ACHN (cell line): ENCODE measurements at places on chromosomes 11 and 22.

DNA sequence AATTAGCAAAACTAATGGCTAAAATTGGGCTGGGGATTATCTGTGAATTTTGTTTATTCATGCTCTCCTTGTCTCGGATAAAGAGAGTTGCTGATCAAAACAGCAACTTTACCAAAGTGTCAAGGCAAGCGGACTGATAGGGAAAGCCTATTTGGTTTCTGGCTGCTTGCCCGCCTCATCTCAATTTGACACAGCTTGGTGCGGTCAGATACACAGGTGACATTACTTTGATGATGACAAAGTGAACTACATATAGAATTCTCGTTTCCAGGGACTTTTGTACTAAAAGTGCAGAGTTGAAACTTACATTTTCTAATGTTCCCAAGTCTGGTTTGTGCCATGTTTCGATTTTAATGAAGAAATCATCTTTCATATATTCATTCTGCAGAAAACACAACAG, 22.8 kb downstream of the PITPNB start:
- no peak for DNase-seq

- no peak for DNase-seq
These were observed 39.1 kb downstream of the SCUBE2 start for GRCh38 chr11:9052316-9052715.

DNA sequence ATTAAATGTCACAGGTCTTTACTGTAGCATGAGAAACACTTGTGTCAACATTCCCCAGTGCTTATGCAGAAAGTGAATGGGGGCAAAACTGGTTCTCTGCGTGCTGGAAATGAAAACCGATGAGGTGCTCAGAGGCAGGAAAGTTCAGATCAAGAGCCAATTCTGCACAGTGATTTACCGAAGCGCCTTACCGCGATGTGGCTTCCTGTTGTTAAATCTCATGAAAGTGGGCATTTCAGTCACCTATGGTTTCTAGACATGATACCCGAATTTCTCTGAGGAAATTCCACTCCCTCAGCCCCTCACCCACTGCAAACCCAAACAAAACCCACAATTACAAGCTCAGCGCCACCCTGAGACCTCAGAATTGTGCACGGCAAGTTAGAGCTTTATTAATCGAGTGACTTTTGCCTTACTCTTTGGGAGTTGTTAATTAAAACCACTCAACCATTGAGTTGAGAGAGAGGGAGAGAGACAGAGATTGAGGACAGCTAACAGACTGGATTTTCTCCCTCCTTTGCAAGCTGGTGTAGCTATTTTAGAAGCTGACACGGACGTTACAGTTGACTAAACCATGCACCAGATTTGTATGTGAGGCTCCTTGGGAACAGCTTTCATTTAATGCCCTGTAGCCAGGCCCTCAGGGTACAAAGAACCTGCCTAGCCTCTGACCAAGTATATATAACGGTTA, 196.4 kb downstream of the DBX1 start:
- DNase-seq = no peak

DNA sequence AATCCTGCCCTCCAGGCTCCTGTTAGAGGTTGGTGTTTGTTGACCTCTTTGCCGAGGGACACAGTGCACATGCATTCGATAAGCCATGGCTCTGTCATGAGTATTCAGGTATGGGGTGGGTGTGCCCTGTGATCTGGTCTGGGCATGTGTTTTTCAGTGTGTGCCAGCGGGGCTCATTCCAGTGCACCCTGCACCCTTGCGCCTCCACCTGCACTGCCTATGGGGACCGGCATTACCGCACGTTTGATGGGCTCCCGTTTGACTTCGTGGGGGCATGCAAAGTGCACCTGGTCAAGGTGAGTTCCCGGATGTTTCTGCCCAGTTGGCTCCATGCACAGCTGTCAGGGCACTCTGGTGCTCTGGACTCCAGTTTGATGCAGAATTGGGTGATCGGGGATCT, 44.2 kb downstream of the OTOG start:
- no peak for DNase-seq

GRCh38 chr22:17999851-18000250, 24.5 kb downstream of the MICAL3 start:
- DNase-seq = no peak

GRCh38 chr22:24901448-24901847, 45.0 kb downstream of the LHFPL7 start:
- DNase-seq = no peak

- peak; percentile 30 for DNase-seq
These were observed 626 bp downstream of the FLRT1 start for GRCh38 chr11:64036087-64037026.

GRCh38 chr11:109424901-109425300, 2.9 kb downstream of the C11orf87 start:
- peak; percentile 7 for DNase-seq

DNA sequence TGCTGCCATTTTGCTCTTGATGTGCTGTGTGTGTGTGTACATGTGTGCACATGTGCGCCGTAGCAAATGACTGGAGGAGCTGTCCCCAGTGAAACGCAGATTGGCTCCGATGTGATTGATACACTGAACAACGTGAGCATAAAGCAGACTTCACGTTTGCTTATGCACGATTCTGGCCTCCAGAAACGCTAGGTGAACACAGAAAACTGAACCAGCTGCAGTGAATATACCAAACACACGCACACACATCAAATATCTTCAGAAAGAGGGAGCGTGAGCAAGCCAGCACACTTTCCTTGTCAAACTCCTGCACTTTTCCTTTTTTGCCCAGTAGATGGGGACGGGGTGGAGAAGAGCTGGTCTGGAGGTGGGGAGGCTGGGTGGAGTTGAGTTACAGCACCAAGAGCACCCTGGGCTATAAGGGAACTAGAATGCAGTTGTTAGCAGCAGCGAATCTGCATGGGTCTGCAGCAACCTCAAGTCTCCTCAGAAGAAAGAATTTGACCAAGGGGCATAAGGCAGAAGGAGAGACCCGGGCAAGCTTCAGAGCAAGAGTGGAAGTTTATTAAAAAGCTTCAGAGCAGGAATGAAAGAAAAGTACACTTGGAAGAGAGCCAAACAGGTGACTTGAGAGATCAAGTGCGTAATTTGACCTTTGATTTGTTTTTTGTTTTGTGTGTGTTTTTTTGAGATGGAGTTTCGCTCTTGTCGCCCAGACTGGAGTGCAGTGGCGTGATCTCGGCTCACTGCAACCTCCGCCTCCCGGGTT, 77.8 kb upstream of the CADM1 start:
- no peak for DNase-seq

GRCh38 chr22:17205432-17205831, 13.8 kb downstream of the ADA2 start:
- DNase-seq = peak; percentile 3

- DNase-seq = no peak
These were observed 7.2 kb downstream of the JAML start for GRCh38 chr11:118217575-118217974.

GRCh38 chr11:117415358-117415896, 87.8 kb downstream of the CEP164 start:
- DNase-seq = no peak

DNA sequence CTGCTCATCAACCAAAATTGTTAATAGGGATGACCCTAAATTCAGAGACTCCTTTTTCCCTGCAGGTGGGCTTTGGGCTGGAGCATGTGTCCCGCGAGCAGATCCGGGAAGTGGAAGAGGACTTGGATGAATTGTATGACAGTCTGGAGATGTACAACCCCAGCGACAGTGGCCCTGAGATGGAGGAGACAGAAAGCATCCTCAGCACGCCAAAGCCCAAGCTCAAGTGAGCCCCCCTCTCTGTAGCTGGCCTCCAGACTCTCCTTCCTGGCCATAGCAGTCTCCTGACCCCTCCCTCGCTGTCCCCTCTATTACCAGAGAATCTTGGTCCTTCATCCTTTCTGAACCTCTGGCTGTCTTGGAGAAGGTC, 47.9 kb upstream of the RAB1B start:
- DNase-seq = no peak

GRCh38 chr11:84218318-84218717, 932.2 kb upstream of the CCDC90B start:
- no peak for DNase-seq

DNA sequence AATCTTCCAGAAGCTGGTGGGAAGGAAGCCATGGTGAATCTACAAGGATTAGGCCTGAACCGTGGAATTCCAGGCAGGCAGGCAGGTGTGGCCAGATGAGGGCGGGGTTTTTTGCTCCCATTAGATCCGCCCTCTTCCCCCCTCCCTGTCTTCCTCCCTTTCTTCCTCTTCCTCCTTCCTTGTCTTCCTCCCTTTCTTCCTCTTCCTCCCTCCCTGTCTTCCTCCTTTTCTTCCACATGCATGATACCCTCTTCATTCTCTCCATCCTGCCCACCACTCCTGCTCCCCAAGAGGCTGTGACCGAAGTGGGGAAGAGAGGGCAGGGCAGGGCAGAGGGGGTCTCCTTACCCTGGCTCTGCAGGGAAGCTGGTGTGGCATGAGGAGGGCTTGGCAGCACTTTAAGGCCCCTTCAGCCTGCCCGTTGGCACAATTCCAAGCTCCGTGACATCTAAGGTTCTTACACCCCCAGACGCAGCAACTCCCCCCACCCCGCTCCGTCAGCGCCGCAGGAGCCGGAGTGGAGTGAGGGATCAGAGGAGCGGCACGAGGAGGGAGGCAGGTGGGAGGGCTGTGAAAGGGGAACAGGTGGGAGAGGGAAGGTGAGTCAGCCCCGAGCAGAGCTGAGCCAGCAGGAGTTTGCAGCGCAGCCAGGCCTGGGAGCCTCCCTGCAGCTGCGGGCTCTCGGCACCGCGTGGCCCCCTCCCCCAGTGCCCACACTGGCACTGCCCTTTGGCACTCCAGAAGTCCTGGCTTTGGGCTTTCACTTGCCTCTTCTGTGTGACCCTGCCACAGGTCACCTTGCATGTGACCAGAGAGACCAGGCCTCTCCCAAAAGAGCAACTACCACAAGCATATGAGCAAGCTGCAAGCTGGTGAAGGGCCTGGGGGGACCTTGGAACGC, 32.1 kb downstream of the KCNJ4 start:
- DNase-seq = no peak
